ENCODE measurements at places on chromosomes 12 and 14.

DNA sequence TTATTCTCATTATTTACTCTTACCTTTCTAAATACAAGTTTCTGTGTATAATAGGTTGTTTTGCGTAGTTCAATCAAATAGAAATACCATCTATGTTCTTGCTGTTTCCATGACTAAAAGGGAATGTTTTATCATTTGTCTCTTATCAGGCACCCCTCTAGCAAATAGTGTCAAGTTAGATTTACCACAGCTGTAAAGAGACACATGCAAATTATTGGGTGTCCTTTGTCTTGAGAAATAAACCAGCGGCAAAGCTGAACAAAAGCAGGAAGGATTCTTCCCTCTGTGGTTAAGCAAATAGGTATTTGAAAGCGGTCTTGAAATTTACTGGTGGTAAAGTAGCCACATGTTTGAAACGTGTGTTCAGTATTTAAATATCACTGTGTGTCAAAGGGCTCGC, 405.9 kb downstream of the TMTC2 start:
- no peak for DNase-seq

- no peak for DNase-seq
These were observed 272.7 kb upstream of the DIO3 start for GRCh38 chr14:101288436-101289229.

GRCh38 chr14:100688598-100689461, 37.9 kb upstream of the DLK1 start:
- peak; percentile 18 for DNase-seq

DNA sequence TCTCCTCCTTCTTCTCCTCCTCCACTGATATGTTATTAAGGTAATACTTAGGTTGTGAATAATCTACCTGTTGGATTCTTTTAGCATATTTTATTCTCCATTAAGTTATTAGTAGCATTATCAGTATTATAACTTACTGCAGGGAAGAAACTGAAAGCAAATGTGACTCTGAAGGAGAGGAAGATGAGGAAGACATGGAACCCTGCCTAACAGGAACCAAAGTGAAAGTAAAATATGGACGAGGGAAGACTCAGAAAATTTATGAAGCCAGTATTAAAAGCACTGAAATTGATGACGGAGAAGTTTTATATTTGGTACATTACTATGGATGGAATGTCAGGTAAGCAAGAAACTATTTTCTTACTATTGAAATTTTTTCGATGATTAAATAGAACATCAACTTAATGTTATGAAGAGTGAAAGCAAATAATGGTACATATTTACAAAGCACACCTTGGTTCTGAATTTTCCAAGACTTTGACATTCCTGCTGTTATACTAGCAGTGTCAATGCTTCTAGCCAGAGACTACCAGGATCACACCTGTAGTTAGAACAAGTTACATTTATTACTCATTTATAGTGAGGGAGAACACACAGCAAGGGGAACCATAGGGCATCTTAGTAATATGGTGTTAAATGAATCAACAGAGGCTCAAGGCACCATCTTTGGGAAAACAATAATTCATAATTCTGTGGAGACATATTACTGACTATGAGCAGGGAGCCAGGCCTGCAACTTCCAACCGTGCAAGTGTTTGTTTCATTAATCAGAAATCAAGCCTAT, 42.0 kb upstream of the TOMM20L start:
- DNase-seq, result no peak

DNA sequence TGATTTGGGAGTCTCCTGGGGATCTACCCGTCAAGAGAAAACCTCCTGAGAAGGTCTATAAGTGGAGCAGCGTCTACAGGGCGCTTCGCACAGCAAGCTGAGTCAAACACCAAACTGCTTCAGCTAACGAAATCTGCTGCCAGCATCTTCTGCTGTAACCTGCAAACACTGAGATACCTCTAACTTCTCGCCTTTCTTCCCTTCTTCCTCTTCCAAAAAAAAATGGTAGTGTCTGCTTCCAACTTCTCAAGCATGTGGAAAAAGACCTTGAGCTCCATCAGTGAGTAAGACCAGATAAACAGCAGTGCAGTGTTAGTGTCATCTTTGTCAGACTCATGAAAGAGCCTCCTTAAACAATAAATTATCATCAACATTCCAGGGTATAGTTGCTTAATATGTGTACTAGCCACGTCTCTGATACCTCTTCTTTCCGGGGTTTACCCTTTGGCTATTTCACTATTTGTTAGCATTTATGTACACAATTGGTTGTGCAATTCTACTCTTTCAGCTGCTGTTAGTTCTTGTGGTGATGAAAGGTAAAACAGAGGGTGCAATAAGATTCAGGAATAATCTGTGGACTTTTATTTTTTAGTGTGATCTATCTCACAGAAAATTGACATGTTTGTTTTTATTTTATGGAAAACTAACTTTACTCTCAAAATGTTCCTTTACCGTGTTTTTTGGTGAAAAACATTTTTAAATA, 81.6 kb downstream of the LLPH start:
- no peak for DNase-seq

GRCh38 chr12:109926488-109927210, 26.6 kb downstream of the TCHP start:
- no peak for DNase-seq

DNA sequence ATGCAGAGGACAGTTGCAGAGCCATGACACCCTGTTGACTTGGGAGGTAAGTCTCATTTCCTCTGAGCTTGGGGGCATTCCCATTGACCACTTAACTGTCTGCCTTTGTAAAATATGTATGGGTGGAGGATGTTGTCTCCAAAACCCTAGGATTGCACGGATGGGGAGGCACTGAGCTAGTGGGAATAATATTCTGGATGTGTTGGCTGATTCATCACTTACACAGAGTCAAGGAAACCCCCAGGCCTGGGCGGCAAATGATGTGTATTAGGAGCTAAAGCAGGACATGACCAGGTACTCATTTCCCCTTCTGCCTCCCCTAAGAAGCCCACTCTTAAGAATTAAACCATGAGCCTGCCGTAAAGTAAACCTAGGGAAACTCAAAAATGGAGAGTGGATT, 319.4 kb downstream of the VRK1 start:
- DNase-seq, result no peak

DNA sequence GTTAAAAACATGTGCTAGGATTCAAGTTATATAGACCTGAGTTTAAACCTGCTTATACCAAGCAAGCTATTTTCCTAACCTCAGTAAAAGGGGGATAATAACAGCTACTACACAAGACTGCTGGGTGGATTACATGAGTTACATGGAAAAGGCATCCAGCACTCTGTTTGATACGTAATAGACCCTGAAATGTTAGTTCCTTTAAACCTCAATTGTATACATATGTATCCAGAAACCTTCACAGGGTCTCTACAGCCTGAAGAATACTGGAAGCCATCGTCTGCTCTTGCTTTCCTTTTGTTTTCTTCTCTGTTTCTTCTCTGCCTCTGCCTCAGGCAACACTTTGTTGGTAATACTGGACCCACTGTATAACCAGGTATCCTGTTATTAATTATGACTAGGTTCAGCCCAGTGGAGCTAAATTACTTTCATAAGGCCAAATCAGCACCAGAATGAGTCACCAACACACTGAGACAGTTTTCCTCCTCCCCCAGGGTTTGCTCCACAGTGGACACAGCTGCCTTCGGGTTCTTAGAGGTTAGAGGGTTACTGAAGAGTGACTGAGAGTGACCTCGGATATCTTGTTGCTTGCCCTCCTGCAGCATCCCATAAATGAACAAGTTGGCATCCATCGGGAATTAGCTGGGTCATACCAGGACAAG, 127.1 kb downstream of the CAPZA3 start:
- DNase-seq, result no peak

GRCh38 chr14:70664698-70665447, 23.2 kb downstream of the TTC9 start:
- no peak for DNase-seq

DNA sequence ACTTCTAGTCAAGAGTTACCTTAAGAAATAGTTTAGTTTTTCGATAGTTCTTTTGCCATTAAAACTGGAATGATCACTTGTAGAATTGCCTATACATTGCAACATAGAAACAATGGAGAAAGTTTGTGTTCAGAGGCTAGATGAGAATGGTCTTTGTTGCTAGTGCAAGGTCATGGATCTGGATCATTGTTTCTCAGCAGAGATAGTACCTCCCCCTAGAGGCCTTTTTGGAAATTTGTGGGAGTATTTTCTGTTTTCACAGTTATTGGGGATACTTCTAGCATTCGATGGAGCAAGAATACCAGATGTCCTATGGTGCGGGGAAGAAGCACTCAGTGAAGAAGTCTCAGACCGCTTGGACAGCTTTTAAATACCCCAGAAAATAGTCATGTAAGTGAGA, 138.8 kb upstream of the HMGA2 start:
- DNase-seq, result no peak

DNA sequence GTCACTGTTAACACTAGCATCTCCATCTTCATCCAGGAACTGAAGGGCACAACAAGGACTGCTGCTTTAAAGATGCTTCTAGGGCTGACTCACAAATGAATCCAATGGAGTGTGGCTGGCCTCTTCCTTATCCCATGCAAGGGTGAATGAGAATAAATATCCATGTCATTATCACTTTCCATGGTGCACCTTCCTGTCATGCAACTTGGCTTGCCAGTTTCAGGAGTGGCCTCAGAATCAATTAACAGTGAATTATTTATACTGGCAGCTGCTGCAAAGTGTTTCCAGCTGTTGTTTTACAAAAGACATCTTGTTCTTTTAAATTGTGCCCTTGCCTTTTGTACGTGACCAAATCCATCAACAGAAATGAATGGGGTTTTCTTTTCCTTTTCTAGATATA, 499.3 kb upstream of the TMEM132C start:
- DNase-seq, result no peak

DNA sequence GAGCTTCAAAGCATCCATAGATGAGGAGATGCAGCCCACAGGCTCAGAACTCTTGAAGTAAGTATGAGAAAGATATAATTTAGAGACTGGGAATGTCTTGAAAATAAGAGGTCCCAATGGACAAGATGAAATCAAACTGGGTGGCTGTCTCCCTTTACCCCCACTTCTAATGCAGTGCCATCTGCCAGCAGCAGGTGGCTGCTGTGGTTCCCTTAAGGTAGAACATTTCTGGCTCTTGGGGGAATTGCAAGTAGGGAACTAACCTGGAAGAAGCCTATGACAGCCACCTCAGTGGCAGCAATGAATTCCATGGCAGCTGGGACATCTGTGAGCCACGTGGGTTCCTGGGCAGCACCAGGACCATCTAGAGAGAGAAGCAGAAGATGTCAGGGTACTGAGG, 648 bp downstream of the ERP27 start:
- DNase-seq, result no peak

DNA sequence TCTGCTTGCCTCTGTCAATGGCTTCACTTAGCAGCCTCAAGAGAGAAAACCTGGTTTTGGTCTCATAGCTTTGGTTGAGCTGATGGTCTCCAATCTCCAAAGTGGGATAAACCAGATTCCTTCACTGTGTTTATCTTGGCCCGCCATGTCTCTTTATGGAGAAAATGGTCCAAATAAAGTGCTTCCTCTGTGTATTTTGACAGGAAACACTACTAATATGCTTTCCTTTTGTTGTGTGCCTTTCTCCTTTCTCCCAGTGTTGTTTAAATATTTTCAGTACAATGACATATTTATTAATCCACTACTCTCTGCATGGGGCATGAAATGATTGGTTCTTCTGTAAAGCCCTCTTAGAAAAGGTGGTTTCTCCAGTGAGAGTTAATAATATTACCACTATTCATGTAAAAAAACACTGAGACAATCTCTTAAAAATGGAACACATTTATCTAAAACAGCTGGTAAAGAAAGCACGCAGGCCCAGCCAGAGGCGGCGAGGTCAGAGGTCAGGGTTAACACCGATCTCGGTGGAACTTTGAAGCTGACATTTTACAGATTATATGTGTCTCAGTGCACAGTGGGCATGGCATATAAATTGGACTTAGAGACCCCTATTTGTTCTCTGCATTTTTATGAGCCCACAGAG, 24.2 kb downstream of the TMEM30B start:
- no peak for DNase-seq

DNA sequence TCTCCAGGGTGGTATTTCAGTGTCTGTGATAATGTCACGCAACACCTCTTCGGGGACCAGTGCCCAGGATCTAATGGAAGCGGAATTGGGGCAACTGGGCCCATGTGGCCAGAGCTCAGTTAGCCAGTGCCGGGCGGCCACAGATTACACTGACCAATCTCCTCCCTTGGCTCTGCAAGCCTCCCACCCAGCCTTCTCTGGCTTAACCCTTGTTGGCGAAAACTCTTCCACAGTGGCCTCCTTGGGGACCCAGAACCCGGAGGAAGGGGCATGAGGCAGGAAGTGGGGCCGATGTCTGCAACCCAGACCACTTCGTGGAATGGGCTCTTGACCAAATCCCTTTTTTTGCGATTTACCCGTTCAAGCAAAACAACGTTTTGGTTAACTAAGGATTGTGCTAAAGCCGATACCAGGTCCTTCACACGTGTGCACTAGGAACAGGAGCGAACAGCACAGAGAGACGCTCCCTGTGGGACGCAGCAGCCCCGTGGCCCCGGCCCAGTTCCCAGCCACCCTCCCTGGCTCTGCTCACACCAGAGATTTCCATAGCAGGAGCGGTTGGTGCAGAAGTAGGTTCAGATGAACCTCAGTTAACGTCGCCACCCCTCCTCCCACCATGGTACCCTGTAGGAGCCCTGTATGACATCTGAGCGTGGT, 38.2 kb downstream of the SLC8B1 start:
- no peak for DNase-seq

DNA sequence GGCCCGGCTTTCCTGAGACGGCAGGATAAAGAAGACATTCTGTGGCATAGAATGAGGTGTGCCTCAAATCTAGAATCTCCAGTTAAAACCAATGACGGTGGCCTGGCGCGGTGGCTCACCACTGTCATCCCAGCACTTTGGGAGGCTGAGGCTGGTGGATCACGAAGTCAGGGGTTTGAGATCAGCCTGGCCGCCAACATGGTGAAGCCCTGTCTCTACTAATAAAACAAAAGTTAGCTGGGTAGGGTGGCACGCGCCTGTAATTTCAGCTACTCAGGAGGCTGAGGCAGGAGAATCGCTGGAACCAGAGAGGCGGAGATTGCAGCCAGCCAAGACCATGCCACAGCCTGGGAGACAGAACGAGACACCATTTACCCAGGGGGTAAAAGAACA, 193.6 kb downstream of the ALG10 start:
- no peak for DNase-seq

DNA sequence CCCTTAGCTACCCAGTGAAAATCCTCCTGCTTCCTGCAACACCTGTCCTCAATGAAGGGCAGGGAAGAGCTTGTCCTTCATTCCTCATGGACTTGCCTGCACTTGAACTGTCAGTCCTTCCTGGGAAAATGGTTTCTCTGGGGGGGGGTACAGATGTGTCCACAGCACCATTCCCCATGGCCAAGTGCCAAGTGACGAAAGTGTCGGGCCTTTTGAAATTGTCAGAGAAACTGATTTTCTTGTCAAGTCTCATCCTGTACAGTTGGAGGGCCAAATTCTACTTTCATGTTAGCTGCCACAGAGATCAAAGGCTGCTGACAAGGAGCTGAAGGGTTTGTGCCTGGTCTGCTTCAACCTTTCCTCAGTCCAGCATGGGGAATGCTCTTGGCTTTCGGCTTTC, 179.5 kb upstream of the PARP11 start:
- no peak for DNase-seq

Data from femur (tissue), 1 donor.